Stimulated activated naive CD8-positive, alpha-beta T cell treated with anti-CD3 and anti-CD28 coated beads, Interleukin-15, Interleukin-2, amounts not matched to agents 100 U/mL and 50 U/mL, for 24 hours (primary cell): ENCODE measurements at places on chromosomes 6 and 20.

DNA sequence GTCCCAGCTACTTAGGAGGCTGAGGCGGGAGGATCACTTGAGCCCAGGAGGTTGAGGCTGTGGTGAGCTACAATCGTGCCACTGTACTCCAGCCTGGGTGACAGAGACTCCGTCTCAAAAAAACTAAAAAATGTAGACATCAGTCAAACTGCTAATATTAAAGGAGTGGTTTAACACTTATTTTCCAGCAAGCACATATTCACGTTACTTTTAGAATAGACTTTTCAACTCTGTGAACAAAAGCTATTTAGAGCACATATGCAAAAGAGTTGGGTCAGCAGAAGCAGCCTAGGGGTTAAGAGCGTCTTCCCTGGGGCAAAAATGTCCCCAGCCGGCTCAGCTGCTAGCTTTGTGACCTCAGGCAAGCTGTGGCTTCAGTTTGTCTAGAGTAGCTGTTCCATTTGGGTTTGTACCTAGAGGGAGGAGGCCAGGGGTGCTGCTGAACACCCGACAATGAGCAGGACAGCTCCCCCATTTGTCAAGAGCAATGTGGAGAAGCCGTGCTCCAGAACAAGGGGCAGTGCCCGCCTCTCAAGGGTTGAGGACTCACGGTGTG is 62.5 kb upstream of the PTGIS start:
- DNase-seq: no peak

- peak; percentile 16 for DNase-seq
Measured at GRCh38 chr6:41966961-41967311, 25.3 kb upstream of the CCND3 start.

GRCh38 chr6:34027445-34027936 is 118.4 kb downstream of the GRM4 start:
- DNase-seq: peak; percentile 80

DNA sequence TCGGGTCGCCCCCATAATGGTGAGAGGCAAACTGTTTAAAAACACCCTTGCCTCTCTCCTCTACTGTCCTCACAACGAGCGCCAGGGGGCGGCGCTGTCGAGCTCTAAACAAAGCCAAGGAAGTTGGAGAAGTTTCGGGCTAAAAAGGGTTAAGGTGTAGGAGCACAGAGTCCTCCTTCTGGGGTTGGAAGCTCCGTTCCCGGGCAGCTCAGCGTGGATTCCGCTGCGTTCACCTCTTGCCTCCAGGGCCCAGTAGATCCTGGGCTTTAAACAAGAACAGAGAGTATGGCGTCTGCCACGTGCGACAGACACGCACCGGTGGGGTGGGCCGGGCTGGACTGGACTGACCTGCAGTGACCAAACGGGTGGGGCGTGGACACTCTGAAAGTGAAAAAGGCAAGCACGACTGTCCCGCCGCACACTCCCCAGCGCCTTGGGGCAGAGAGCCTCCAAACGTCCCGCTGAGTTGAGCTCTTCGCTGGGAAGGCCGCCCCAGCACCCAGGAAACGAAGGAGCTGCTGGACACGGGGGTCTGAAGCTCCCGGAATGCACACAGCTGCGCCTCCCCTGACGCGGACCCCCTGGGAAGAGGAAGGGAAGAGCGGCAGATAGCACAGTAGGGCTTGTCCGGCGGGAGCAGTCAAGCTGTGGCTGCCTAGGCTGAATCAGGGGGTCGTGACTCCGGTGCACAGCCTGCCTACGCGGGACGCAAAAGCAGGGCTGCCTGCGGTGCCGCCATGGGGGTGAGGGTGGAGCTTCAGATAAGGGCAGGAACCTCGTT is 1.6 kb upstream of the THBD start:
- DNase-seq: peak; percentile 44
